Muscle of leg (tissue), 16 donors: ENCODE measurements at places on chromosomes 5 and 9.
A peak's percentile ranks its signal among the peaks of the same experiment; 100 is the strongest.

- H3K4me1 ChIP-seq, result peaks cover 31% of the 10 kb centered on the region
- H3K4me3 ChIP-seq, result no peak overlapping the region
- H3K36me3 ChIP-seq, result peaks cover 61% of the 10 kb centered on the region
- H3K27ac ChIP-seq, result no peak overlapping the region
Observed at GRCh38 chr5:181241393-181241975, 2.2 kb downstream of the RACK1 start.

GRCh38 chr5:83227611-83228010 lies 150.3 kb downstream of the XRCC4 start:
- H3K27me3 ChIP-seq, result no peaks in the 10 kb centered on the region
- H3K4me1 ChIP-seq, result no peaks in the 10 kb centered on the region
- H3K27ac ChIP-seq, result no peak overlapping the region
- DNase-seq, result no peak

DNA sequence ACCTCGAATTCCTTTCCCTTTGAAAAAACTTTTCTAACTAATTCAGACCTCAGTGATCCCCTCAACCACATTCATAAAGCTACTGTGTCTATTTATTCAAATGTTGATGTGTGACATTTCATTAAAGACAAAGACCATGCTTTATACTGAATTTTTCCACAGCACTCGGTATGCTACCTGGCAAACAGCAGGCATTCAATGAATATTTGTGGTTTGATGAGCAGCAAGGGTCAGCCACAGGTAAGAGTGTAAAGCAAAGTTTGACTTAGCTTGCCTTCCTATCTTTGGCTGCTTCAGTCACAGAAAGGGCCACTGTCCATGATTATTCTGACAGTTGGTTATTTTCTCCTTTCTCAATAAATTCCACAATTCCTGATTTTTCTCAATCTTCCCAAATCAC lies 5.1 kb upstream of the CDC42SE2 start:
- H3K27me3 ChIP-seq, result no peaks in the 10 kb centered on the region
- H3K27ac ChIP-seq, result no peak overlapping the region
- no peaks in the 10 kb centered on the region for H3K4me1 ChIP-seq
- H3K4me3 ChIP-seq, result no peak overlapping the region

GRCh38 chr5:36066540-36067210 lies at the start of gene UGT3A2:
TSS of gene UGT3A2 (minus strand) at chr5:36066882. CDS start at chr5:36066789, 93 bp downstream.
- peak within 1 kb of the TSS; percentile 23 for H3K4me3 ChIP-seq
- H3K27ac ChIP-seq, result no peak within 1 kb of the TSS
- DNase-seq, result peak; percentile 13
- H3K36me3 ChIP-seq, result no peaks in the 10 kb centered on the region
- H3K4me1 ChIP-seq, result peaks cover 10% of the 10 kb centered on the region
- H3K27me3 ChIP-seq, result peaks cover 11% of the 10 kb centered on the region
